Fibroblast of skin of left quadriceps (primary cell): ENCODE measurements at places on chromosomes 1 and 21.

- peak; percentile 21 for DNase-seq
Observed at GRCh38 chr1:185670187-185670627, 64.0 kb upstream of the HMCN1 start.

- no peak for DNase-seq
Observed at GRCh38 chr1:7519861-7520395, 251.2 kb upstream of the VAMP3 start.

DNA sequence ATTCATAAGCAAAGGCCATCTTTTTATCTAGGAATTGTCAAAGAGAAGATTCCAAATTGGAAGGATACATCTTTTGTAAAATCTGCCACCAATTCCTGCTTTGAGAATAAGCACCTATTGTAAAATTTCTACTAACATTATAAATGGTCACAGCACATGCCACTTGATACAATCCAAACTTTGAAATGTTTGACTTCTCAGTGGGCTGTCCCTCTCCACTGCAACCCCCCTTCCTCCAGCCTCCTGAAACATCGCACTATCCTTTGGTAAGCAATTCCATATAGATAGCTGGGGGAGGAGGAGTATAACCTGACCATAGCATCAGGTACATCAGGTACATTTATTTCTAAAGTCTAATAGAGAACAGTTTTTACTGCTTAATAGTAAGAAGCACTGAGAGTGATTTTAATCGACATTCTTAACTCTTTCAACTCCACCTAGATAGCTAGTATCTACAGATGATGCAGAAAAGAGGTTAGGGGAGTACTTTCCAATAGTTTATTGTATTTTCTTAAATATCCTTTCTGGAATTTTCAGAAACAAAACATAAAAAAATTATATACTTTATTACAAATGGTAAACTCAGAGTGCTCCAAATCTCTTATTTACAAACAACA, 2.9 kb downstream of the JUN start:
- DNase-seq: no peak

DNA sequence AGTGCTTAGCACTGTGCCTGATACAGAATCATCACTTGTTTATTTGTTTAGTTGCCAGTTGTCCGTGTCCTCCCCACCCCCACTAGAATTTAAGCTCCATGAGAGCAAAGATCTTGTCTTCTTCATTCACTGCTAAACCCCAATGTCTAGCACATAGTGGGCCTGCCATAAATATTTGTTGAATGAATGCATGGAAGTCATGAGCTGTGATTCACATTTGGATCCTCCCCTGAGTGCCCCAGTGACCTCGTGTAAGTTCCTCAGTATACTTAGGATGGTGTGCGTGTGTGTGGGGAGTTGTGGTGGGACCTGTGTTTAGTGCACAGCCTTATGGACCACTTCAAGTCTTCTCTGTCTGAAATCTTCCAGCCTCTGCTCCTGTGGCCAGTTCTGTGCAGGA, 23.1 kb downstream of the IER5 start:
- no peak for DNase-seq

DNA sequence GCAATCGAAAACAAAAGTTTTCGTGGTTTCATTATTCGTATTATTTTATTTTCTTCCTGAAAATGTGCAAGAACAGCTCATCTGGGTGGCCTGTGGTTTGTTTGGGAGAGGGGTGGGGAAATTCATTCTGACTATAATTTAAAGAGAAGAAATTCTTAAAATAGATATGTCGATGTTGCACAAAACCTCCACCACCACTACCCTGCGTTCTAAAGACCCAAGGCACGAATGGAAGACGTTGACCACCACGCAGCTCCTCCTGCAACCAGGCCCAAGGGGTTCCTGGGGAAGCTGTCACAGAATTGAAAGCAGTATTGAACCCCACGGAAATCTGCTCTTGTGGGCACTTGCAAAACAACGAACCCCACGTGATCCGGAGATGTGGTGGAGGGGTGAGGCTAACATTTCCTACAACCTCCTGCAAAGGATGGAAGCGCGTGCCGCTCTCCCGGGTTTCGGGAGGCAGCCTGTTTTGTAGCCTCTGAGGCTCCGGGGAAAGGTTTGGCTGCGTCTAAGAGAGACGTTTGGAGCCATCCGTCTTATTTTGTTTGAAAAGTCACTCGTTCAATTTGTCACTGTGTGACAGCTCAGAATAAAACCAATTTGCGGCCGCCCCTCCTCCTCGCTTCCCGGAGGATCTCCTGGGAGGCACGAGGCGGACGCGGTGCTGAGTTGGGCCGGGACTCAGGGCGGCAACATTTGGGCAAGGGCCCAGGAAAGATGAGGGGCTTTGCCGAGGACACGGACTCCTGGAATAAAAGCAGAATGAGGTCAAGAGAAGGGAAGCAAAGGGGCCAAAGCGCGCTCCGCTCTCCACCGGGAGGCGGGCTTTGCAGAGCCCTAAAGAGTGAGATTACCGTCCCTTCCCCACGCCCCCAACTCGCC, 810 bp upstream of the HLX start:
- DNase-seq: no peak

GRCh38 chr1:172630868-172631267, 28.0 kb upstream of the FASLG start:
- no peak for DNase-seq

DNA sequence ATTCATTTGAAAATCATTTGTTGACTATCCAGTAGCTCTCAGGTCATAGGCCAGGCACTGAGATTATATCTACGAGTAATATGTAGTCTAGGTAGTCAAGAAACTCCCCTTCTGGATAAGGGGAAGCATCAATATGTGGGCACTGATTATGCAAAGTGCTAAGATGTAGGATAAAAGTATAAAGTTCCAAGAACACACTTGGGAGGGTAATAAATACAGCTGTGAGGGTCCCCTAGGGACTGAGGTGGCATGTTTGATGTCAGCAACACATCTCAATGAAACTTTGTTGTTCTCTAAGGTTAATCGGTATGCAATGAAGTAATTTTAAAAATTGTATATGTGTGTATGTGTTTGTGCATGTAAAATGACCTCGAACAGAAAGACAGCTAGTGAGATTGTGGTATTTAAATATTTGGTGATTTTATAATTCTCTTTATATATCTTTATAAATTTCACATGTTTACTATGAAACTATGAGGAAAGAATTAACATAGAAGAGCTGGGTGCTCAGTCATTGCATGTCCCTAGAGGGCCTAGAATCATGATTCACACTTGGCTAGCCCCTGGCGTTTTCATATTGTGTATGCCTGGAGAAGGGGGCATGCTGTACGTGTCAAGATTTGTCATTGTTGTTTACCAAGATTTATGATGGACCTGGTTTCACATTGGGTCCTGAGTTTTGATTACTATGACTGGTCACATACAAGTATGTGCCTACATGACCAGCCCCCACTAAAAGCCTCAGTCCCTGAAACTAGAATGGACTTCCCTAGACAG, 140.1 kb upstream of the DUSP10 start:
- DNase-seq: no peak

- DNase-seq: no peak
Observed at GRCh38 chr1:154756793-154757548, 113.1 kb downstream of the KCNN3 start.

GRCh38 chr1:980137-980571, 1.7 kb downstream of the PERM1 start:
- DNase-seq: no peak

DNA sequence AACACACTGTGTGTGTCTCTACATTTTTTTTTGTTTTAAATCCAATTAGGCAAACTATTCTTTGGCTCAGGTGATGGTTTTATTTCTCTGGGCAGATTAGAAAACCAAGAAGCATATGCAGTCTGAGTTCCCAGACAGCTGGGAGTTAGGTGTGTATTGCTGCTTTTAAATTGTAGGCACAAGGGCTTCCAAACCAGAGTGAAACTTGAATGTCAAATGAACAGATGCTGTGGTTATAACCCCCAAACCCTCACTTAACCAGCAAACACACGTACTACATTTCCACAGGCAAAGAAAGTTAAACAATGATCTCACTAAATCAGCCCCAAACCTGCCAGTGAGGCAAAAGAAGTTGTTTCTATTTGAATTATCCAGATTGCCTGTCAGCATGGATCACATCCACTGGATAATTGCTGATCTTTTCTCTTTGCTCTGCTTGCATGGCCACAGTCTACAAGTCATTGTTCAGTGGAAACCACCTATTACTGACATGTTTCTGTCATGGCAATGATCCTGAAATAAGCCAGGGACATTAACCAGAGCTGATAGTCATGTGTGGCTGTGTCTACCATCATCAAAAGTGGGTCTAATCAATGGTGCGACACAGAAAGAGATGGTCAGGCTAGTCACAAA, 576.5 kb upstream of the PLXNA2 start:
- no peak for DNase-seq

DNA sequence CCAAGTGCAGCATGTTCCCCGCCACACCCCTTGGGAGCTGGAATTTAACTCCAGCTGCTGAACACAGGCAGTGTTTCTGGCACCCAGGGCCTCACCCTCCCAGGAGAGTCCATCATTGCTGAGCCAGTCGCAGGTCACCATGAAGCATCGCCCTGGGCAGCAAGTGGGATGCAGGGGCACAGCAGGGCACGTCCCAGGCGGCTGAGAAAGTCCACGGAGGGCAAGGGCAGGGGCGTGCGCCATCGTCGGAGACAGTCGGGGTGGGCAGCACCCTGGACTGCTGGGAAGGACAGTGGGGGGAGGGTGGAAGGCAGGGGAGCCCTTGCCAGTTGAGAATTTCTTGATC, 69.2 kb upstream of the PDE9A start:
- DNase-seq: no peak

- no peak for DNase-seq
Observed at GRCh38 chr1:176950736-176951324, 213.7 kb downstream of the ASTN1 start.

- DNase-seq: no peak
Observed at GRCh38 chr21:44085491-44086321, 21.5 kb upstream of the PWP2 start.

DNA sequence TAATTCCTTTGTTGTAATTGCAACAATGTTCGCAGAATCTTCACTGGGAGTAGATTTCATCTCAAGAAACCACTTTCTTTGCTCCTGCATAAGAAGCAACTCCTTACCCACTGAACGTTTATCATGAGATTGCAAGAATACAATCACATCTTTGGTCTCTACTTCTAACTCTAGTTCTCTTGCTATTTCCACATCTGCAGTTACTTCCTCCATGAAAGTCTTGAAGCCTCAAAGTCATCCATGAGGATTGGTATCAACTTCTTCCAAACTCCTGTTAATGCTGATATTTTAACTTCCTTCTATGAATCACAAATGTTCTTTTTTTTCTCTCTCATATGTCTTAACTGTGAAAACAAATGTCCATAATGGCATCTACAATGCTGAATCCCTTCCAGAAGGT, 118.6 kb upstream of the RAB4A start:
- no peak for DNase-seq

DNA sequence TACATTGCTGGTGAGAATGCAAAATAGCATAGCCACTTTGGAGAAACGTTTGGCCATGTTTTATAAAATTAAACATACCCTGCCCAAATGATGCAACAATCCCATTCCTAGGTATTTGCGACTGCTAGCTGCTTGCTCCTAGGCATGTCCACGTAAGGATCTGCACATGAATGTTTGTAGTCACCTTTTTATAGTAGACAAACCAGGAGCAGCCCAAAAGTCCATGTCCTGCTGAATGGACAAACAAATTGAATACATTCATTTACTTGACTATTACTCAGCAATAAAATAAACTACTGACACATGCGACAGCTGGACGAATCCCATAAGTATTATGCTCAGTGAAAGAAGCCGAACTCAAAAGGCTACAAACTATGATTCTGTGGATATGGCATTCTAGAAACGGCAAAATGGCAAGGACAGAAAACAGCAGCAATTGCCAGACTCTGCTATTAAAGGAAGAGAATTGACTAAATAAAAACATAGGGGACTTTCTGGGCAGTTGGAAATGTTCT, 161.9 kb upstream of the GALNT2 start:
- DNase-seq: no peak

- DNase-seq: no peak
Observed at GRCh38 chr1:59141267-59141863, 155.5 kb upstream of the FGGY start.

- no peak for DNase-seq
Observed at GRCh38 chr1:213385806-213386324, 334.8 kb downstream of the RPS6KC1 start.

DNA sequence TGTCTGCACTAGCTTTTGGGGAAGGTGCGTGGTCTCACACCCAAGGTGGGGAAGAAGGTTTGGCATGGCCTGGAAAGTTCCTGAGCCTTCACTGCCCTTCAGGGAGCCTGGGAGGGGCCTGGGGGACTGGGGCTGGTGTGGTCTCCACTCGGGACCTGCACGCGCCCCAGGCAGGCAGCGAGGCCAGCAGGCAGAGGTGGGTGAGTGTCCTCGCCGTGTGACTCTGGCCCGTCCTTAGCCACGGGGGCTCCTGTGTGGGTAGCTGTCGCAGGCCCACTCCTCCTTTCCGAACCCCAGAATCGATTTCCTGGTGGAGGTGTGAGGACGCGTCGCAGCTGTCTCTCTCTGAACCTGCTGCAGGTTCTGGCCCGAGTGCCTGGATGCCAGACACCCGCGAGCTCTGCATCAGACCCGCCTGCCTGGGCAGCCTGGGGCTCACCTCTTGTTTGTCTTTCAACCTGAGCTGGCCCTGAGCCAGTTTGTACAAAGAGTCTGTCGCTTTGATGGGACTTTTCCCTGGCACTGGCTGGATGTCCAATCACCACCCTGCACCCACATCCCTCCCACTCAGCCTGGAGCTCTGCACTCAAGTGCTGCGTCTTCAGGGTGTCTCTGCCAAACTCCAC, 36.0 kb upstream of the SLC19A1 start:
- DNase-seq: no peak

DNA sequence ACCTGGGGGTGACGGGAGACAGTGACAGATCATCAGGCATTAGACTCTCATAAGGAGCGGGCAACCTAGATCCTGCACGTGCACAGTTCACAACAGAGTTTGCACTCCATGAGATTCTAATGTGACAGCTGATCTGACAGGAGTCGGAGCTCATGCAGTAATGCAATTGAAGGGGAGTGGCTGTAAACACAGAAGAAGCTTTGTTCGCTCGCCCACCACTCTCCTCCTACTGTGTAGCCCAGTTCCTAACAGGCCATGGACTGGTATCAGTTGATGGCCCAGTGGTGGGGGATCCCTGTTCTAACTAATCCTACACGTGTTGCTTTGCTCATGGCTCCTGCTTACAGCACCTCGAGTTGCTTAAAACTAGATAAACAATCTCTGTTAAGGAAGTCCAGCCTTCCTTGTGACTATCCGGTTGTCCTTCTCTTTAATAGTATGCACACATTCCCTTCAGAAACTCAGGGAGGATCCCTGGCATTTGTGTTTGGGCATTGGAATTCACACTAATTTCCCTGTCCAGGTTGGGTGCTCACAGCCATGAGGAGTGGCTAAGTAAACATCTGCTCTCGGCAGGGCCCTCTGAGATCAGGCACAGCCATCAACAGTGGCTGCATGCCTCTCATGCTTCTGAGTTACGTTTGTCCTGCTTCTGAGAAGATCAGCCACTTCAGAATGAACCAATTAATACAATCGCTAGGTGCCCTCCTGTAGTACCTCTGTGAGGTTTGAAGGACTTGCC, 21.1 kb upstream of the F3 start:
- DNase-seq: no peak

DNA sequence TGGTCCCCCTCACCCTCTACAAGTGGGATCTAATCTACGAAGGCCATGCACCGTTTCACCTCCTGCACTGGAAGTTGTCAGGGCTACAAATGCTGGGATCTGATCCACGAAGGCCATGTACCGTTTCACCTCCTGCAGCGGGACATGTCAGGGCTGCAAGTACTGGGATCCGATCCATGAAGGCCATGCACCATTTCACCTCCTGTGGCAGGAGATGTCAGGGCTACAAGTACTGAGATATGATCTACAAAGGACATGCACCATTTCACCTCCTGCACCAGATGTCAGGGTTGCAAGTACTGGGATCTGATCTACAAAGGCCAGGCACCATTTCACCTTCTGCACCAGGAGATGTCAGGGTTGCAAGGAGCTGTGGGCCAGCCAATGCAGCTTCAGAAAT, 7.0 kb downstream of the ALDH4A1 start:
- no peak for DNase-seq
